Caco-2 (cell line): ENCODE measurements at places on chromosomes 11 and 22. TPM values are rescaled to one million over a fixed set of nuclear protein-coding genes. Genes with fewer than 3 reads are reported as not detected.
A peak's percentile ranks its signal among the peaks of the same experiment; 100 is the strongest.

GRCh38 chr22:50527921-50528681 lies 1.7 kb downstream of the TYMP start:
- peak; percentile 28 for DNase-seq

DNA sequence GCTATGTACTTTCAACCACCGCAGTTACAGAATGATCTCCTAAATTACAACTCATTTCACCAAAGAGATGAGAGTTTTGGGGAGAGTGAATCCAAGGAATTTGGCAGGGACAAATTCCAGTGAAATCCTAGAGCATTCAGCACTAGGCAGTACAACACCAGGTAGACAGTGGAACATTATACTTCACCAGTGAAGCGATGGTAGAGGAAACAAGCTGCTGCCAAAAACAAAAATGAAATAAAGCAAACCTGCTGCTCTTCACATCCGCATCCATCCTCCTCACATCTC lies 16.9 kb downstream of the SMCO4 start:
- no peak for DNase-seq

DNA sequence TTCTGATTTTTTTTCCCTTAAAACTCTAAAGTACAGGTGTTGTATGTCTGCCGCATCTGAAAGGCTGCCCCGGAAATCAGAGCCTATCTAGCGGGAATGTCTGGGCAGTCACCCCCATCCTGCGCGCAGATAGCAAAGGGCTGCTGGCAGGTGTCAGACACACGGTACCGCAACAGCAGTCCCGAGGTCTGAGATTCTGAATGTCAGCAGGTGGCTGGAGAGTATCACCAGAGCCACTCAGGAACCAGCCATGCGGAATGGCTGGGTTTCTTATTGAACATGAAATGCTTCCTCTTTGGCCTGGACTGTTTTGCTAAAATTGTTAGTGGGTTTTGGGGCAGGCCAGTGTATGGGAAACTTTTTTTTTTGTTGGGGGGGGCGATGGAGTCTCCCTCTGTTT lies 53.3 kb downstream of the CERK start:
- DNase-seq = no peak

DNA sequence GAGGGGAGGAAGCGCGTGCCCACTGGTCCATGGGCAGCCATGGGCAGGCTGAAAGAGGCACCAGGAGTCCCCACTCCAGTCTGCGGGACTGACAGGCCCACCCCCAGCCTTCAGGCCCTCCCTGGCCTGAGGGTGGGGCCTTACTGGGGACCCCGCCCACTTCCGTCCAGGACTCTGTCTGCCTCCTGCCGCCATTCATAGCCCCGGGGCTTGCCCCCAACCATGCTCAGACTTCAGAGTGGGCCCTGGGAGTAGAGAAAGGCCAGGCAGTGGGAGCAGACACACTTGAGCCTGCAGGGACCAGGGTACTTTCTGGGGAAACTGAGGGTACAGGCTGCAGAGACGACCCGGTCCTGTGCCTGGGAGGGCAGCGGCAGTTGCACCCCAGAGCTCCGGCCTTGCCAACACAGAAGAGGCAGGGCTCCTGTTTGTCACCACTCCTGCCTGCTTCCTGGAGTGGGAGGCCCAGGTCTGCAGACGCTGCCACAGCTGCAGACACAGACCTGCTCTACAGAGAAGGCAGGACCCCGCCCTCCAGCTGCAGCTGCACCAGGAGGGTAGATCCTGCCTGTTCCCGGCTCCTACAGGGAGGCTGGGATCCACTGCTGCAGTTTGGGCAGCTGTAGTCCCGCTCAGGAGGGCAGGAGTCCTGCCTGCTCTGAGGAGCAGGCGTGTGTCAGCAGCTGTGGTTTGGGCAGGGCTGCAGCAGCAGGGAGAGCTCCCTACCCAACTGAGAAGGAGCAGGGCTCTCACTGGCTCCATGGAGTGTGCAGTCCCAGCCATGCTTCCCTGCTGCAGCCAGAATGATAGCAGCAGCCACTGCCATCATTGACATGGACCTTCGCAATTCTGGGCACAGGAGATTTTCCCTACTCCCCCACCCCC lies 387.9 kb upstream of the ANO3 start:
- DNase-seq = no peak

The KRTAP5-9 gene
- total RNA-seq = not detected in 2 replicates

- no peak for DNase-seq
Observed at GRCh38 chr11:118283756-118284350, 19.8 kb upstream of the MPZL2 start.

The C11orf52 gene
- 14.4 and 14.8 TPM in 2 replicates for total RNA-seq

- no peak for DNase-seq
Observed at GRCh38 chr11:2382129-2382517, 5.0 kb downstream of the CD81 start.

GRCh38 chr11:9462172-9462799 lies 1.5 kb downstream of the ZNF143 start:
- no peak for DNase-seq

DNA sequence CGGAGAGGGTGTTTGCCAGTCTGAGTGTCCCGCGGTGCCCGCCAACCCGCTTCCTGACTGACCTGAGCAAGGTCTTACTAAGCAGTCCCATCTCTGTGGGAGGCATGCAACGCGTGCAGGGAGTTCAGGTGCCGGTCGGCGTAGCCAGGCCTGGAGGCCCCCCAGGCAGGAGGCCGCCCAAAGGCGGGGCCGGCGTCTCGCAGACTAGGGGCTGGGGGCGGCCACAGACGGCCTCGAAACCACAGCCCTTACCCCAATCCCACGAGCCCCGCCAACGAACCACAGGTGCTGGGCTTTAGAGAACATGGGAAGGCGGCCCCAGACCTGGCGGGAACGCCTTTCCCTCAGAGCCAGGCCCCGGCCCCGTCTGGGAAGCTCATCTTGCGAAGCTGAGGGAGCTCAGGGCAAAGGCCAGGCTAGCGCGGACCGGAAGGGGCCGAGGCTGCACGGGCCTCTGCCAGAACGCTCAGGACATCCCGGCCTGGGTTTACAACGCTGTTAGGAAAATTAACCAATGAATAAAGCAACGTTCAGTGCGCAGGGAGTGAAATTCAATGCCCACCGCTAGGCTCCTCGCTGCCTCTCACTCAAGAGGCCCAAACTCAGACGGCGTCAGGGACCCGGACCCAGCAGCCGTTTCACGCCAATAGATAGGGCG lies 2.1 kb upstream of the MTFP1 start:
- no peak for DNase-seq

The PANX3 gene
- not detected in 2 replicates for total RNA-seq

GRCh38 chr11:118958577-118958976 lies 2.5 kb downstream of the UPK2 start:
- DNase-seq = no peak

- no peak for DNase-seq
Observed at GRCh38 chr11:57425565-57426438, 1.1 kb downstream of the SLC43A3 start.

DNA sequence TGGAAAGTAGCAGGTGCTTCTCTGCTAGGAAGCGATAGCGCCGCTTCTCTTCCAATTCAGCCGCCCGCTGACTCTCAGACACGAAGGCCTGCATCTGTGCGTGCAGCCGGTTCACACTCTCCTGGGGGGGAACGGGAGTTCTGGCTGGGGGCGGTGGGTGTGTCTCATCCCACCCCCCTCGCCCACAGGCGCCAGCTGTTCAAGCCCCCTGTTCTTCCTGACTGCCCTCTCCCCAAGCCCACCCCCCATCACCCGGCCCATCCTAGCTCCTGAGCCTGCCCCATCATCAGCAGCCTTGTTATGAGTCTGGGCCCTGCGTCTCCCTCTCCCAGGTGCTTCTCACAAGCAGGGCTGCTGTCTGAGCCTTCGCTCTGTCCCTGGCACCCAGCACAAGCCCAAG lies 13.1 kb upstream of the SLC16A8 start:
- no peak for DNase-seq

- DNase-seq = no peak
Observed at GRCh38 chr22:43451371-43452050, 39.7 kb downstream of the MPPED1 start.

GRCh38 chr11:28858076-28858475 lies 749.9 kb downstream of the METTL15 start:
- DNase-seq = no peak

The POTEH gene
- total RNA-seq = 0.16 TPM in 1 of 2 replicates, not detected in the other

- no peak for DNase-seq
Observed at GRCh38 chr11:29255401-29255800, 761.4 kb downstream of the KCNA4 start.

The CNGA4 gene
- 0.56 TPM in 1 of 2 replicates, not detected in the other for total RNA-seq

The CHRDL2 gene
- 2.5 and 3.4 TPM in 2 replicates for total RNA-seq

GRCh38 chr11:17752144-17752543 lies 17.6 kb downstream of the KCNC1 start:
- DNase-seq = no peak

- DNase-seq = no peak
Observed at GRCh38 chr11:8234910-8235309, 28.8 kb downstream of the LMO1 start.

GRCh38 chr11:67119585-67120391 lies 725 bp downstream of the KDM2A start:
- DNase-seq = peak; percentile 55

DNA sequence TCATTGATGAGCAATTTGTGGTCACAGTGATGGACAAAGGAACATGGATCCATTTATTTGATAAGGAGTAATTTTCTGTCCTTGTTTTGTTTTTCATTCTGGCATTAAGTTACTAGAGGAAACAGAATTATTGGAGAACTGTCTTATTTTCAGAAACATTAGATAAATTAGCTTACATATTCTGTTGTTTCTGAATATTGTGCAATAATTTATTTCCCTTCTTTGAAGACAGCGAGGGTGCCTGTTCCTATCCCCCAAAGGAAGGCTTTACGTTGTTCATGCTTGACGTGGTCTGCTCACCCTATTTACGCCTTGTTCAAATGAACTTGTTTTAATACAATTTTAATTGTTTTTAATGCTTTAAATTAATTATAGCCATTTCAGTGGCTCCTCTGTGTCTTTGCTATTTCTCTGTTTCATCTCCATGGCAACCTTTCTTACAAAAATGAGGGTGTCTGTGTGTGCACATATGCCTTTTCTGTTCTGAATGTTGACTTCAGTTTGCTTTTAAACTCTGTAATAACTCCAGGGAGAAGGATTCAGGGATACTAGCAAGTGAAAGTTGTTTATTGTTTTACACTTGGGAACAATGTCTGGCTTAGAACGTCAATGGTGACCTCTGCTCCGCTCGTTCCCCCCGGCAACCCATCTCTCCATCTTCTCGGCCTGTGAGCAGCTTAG lies 138.3 kb upstream of the PLET1 start:
- DNase-seq = no peak

DNA sequence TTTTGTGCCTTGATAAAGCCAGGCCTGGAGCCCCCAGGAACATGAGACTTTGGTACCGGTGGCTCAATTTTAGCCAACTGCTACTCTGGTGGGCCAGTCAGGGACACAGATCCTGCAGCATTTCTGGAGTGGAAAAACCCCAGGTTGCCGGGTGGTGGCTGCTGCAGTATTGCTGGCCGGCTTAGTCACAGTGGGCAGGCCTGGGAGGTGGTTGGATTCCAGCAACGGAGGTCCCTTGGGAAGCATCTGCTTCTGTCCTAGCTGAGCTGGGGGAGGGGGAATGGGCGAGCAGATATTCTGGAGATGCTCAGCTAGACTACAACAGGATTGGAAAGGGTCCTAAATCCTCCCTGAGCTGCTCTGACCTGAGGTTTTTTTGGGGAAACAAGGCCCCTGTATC lies 31.6 kb upstream of the ACCSL start:
- DNase-seq = no peak

The CDKN1C gene
- total RNA-seq = 15.0 and 25.5 TPM in 2 replicates

DNA sequence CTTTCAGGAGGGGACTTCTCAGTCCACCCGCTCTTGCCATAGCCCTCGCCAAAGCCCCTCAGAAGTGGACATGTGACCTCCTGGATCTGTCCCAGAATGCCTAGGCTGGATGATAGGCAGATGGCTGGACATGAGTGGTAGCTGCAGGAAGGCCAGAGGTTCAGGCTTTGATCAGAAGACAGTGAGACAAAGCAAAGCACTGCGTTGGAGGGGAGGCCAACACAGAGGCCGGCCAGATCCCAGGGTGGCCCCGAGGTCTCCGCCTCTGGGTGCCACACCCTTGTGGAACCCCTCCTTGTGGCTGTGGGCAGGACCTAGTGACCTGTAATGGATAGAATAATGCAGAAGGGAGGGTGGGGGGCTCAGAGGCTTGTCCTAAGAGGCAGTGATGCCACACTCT lies 147.6 kb downstream of the OPCML start:
- no peak for DNase-seq

The BLID gene
- total RNA-seq = not detected in 2 replicates

- DNase-seq = no peak
Observed at GRCh38 chr11:103709371-103709770, 327.1 kb upstream of the DDI1 start.

DNA sequence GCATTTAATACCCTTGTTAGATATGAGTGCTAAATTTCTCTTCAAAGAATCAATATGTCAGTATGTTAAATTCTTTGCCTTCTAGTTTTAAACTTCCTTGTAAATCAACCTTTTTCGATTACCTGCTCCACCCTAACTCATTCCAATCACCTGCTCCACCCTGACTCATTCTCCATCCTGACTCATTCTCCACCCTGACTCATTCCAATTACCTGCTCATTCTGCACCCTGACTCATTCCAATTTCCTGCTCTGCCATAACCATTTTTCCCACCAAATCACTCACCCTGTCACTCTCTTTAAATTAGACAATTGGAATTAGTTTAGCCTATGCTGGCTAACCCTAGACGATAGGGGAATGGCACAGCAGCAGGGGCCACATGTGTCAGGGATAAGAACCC lies 519.5 kb upstream of the LRRC4C start:
- no peak for DNase-seq

DNA sequence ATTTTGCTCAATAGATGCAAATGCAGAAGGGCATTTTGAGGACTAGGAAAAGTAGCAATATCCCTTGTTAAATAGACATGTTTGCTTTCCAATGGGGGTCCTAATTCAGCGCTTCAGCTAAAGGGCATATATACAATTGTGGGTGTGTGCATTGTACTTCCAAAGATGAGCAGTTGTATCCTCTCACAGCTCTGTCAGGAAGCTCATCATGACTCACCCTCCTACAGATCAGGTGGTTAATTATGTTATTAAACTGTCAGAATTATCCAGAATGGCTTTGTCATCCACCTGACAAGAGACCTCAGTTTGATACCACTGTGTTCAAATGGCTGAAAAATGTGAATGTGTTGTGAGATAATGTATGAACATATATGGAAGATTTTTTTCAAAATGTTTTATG lies 252.2 kb upstream of the MTNR1B start:
- DNase-seq = no peak
